A172 (cell line): ENCODE measurements at places on chromosomes 13 and 19. TPM values are rescaled to one million over a fixed set of nuclear protein-coding genes. Genes with fewer than 3 reads are reported as not detected.

DNA sequence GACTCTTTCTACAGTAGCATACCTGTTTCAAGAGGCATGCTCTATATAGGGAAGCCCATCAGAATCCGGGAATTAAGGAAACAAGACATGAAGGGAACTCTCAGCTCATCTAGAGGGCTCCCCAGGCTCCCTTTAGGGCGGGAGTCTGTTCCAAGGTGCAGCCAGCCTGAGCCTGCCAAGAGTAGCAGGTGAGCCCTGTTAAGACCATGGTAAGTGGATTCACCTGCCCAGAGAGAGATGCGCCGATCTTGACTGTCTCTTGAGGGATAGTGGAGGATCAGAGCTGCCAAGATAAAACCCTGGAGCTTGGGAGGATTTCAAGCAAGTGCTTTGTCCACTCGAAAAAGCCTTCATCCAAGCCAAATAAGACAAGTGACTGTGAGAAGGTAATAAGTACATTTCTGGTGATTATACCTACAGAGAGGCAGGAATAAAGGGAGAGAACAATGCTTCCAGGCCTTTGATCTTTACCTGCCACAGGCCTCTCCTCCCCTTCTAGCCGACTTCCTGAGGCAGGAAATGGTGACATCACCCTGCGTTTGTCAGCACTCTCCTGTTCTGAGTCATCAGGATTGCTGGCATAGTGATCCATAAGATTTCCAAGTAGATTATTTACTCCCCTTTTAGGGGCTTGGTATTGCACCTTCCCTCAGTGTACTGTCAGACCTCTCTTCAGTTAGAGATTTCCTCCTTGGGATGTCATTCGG lies 31.5 kb downstream of the KLF5 start:
- DNase-seq, result peak; percentile 92

DNA sequence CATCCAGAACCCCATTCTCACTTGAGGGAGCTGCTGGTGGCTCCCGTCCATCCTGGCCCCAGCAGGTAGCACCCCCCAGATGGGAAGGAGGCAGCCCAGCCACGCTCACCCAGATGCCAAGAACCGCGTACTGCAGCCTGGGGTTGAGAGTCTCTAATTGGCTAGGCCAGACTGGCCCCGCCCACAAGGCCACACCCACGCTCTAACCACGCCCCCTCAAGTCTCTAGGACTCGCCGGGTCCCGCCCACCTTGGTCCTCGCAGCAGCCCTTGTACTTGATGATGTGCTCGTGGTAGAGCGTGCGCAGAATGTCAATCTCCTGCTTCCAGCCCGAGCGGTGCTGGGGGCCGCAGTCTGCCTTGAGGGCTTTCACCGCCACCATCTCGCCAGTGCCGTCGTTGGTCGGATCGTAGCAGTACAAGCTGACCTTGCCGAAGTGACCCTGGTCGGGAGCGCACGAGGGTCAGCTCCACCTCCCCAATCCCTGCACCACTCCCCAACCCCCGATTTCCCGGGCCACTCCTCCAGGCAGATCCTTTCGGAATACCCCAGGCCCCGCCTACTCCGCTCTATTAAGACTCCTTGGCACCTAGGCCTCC lies 14.5 kb upstream of the ICAM3 start:
- DNase-seq, result peak; percentile 11

- no peak for DNase-seq
Measured at GRCh38 chr13:110237875-110238817, 68.8 kb downstream of the COL4A1 start.

GRCh38 chr13:21344662-21345176 lies 114.4 kb downstream of the ZDHHC20 start:
- DNase-seq, result no peak

JOSD2 gene
- 38.4 and 44.4 TPM in 2 replicates for total RNA-seq
